Breast epithelium (tissue), 4 donors: ENCODE measurements at places on chromosomes 4 and X. TPM values are rescaled to one million over a fixed set of nuclear protein-coding genes. Genes with fewer than 3 reads are reported as not detected.

The FAM133A gene
- total RNA-seq = not detected

The PPP4R3C gene
- total RNA-seq = not detected

DNA sequence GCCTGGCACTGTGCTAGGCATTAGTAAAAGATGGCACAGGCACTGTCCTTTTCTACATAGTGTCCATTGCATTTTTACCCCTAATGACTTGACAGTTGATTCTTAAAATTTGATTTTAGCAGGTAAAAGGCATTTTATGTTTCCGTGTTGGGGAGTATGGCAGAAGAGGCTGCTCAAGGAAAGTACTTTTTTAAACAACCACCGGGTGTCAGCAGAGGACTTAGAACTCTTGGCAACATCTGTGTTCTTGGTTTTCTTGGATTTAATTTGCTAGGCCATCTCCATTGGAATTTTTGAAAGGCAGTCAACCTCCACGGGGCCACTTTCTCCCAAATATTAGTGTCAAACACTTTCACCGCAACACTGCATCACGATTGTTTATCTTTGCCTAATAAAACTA lies 102.9 kb downstream of the TSPAN7 start:
- DNase-seq = no peak

DNA sequence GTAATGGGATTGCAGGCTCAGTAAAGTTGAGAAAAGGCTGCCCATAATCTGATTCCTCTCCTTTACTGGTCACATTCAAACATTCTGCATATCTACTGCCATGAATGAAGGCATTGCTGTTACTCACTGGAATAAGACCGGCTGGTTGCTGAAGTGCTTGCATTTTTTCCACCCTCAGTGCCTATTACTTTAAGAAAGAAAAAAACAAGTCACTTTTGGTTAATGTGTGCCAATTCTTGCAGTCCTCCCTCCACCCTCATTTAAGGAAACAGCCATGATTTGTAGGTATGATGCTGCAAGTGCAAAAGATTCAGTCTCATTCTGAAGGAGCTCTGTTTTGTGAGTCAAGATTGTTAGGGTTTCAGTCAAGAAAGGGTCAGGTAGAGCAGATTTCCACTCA lies 94.9 kb downstream of the EMCN start:
- DNase-seq = no peak

GRCh38 chr4:66609014-66609413 lies 936.3 kb downstream of the CENPC start:
- DNase-seq = no peak
